ENCODE measurements at places on chromosomes 7 and 10.
A peak's percentile ranks its signal among the peaks of the same experiment; 100 is the strongest.

DNA sequence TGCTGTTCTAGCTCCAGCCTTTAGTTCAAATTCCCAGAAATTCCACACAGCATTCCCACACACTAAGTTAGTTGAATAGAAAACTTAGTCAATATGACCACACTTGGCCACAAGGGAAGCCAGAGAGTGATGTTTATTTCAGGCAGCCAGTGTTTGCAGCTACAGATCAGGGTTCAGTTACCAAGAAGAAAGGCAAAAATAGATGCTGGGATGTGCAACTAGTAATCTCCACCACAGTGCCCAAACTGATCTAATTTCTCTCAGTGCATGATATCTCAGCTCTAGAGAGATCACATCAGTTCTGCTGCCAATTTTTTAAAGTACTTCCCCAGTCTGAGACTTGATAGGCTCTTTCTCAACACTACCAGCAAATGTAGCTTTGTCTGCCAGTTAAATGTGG is 17.6 kb downstream of the SLF2 start:
- no peak for DNase-seq

DNA sequence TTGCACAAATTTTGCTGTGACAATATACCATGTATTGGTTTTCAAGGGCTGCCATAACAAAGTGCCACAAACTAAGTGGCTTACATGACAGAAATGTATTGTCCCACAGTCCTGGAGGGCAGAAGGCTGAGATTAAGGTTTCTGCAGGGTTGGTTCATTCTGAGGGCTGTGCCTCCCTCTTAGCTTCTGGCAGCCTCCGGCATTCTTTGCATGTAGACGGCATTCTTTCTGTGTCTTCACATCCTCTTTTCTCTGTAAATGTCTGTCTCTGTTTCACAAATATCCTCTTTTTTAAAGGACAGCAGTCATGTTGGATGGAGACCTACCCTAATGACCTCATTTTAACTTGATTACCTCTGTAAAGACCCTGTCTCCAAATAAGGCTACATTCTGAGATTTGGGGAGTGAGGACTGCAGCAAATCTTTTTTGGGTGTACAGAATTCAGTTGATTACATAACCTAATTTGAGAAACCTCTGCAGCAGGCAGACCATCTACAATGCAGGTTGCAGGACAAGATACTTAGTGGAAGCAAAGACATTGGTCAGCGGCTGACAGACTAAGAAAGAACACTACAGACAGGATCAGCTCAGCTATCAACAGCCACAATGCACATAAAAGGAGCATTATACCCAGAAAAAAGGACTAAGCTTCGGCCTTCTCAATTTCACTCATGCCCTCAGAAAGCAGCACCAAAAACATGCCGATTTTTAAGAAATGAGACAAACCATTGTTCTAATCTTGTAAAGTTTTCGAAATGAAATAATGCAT is 84.6 kb upstream of the FAM3C start:
- DNase-seq, result peak; percentile 47

DNA sequence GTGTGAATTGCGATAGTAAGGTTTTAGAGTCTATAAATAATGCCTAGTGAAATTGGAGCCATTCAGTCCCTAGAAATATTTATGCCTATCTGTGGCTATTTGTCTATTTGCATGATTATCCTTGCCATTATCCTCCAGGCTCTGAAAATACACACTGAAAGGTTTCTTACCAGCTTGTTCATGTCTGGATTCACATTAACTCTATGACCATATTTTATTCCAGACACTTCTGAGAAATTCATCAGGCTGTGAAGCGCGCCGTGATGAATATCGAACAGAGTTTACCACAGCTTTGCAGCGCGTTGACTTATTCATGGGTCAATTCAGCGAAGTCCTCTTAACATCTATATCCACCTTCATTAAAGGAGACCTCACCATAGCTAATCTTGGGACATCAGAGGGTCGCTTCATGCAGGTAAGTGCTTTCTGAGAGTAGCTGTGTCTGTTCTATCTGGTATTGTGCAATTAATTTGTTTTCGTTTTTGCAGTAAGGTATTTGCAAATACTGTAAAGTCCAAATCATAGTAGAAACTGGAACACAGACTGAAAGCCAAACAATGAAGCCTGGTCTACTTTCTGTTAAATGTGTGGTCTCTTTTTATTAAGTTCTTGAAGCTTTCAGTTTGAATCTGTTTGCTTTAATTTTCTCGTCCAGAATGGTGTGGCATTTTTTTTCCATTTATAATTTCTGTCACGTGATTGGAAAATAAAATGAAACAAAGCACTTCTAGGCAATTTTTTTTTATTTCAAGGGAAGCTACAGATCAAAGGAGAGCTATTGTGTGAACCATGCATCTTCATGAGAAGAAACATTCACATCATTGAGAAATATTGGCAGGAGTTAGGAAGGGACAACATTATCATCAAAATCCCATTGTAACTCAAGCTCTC is 59.7 kb downstream of the MET start:
- no peak for DNase-seq

- peak; percentile 22 for DNase-seq
Observed at GRCh38 chr10:73841526-73842285, 30.3 kb upstream of the NDST2 start.

DNA sequence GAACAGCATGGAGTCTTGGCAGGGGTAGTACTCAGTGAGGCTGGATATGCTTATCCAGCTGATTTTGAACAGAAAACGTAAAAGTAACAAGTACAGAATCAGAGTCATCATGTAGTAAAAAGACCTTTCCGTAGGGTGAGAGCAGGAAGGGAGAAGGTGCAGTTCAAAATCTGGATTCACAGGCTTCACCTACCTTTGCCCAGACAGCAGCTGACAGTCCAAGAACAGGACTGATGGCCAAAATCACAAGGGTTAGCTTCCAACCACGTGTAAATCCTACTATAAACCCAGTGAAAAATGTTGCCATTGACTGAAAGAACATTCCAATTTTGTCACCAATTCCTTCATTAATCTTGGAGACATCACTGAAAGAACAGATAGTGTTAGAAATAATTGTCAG is 34.8 kb downstream of the ABCB1 start:
- no peak for DNase-seq

DNA sequence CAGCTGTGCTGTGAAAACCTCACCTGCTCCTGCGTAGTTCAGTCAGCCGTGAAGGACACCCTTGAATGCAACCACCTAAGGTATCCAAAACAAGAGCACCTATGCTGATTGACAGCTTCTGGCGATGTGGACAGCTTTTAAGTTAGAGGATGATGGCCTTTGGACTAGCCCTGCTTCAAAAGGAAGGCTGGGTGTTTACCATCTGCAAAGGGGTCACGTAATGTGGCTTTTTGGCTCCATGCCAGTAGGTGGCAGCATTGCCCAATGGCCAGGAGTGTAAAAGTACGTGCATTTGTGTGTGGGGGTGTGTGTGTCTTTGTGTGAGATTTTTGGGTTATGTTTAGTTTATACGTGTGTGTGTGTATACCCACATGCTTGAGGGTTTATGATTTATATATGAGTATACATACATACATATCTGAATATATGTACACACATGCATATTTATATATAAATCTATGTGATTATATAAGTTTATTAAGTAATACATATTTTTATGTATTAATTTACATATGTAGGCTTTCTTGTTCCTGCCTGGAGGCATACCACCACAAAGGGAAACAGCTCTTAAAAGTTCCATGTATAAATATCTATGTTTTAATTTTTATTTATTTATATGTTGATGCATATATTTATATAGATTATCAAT is 236.3 kb upstream of the ANKRD30A start:
- peak; percentile 19 for DNase-seq

DNA sequence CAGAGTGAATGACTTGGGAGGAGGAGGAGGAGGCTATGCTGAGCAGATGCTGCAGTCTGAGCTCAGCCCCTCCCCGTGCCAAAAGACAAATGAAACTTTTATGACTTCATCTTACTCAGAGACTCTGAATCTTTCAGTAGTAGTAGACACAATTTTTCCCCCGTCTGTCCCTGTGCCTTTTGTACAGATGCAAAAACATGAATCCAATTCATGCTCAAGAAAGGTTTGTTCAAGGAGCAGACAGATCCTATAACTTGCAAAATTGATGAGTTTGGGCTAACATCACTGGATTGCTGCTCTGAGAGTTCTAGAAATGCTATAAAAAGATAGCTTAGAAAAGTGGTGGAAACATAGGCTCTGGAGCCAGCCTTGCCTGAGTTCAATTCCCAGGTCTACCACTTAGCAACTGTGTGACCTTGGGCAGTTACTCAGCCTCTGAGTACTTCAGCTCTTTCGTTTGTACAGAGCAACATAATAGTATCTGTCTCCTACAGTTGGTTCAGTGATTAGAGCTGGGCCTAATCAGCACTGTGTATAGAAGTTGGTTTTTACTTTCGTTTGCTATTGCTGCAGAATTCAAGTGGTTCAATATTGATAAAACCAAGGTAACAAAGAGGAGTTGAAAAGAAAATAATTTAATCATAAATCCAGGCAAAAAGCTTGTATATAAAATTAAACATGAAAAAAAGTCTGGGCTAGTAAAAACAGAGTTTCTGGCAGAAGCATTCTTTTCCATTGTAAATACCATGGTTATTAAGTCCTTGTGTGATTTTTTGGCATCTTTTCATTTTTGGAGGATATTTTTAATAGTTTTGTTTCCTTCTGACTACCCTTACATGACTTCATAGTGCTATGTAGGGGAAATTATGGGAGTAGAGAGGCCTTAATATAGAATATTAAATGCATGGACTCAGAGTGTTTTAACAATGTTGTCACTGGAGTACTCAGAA is 174.2 kb upstream of the ZNF32 start:
- peak; percentile 43 for DNase-seq

GRCh38 chr10:63478564-63478963 is 12.8 kb upstream of the JMJD1C start:
- no peak for DNase-seq

GRCh38 chr10:84862551-84862950 is 534.2 kb downstream of the CCSER2 start:
- no peak for DNase-seq

DNA sequence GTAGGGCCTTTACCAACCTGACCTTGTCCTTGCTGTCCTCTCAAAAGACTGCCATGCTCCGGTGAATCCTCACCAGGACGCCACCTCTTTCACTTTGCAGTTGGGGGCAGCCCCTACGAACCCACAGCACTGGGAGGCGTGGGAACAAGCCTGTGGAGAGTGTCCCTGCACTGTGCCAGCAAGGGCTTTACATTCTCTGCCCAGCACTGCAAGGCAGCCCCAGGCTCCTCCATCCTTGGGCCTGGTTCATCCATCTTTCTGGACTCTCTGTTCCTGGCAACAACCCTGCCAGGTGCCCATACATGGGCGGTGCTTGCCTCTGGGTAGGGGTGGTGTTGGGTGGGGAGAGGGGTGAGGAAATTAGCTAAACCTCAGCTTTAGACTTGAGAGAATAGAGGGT is 1.4 kb downstream of the CHAT start:
- DNase-seq, result no peak

GRCh38 chr10:117536072-117536865 is 6.3 kb upstream of the EMX2 start:
- DNase-seq, result no peak

GRCh38 chr10:86443069-86443468 is 76.5 kb upstream of the GRID1 start:
- peak; percentile 46 for DNase-seq

DNA sequence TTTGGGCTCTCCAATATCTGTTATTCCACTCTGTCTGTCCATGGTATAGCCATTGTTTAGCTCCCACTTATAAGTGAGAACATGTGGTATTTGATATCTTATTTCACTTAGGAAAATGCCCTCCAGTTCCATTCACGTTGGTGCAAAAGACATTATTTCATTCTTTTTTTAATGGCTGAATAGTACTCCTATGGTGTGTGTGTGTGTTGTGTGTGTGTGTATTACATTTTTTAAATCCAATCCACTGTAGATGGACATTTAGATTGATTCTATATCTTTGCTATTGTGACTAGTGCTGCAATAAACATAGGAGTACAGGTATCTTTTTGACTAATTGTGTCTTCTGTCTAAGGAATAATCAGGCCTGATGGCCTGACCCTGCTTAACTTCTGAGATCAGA is 7.4 kb upstream of the CPED1 start:
- DNase-seq, result no peak

DNA sequence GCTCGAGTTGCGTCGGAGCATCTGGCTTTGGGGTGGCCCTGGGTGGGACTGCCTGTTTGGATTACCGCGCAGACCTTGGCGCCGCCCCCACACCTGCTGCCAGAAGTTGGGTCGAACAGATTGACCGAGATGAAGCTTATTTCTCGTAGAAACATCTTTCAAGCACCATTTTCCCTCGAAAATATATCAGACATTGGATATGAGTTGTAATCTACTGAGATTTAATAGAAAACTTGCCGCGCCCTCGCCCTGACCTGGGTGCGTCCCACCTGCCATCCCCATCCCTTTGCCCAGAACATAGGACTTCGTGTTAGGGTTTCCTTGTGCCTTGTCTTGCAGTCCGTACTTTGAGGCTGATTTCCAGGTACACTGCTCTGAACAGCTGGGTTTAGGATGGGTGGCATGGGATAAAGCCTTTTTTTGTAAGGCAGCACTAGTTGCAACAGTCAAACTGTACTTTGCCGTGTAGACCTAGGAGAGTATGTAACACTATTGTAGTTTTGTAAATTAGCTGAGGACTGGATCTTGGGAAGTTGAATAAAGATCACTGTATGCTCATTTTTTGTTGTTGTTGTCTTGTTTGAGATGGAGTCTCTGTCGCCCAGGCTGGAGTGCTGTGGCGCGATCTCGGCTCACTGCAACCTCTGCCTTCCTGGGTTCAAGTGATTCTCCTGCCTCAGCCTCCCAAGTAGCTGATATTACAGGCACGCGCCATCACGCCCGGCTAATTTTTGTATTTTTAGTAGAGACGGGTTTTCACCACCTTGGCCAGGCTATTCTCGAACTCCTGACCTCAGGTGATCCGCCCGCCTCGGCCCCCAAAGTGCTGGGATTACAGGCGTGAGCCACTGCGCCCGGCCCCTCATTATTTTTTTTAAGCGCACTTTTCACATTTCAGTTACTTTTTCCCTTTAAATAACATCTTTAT is 978 bp downstream of the OGDH start:
- DNase-seq, result no peak

- DNase-seq, result no peak
Observed at GRCh38 chr7:136693166-136694119, 175.0 kb upstream of the CHRM2 start.

Measured in adipocyte (in vitro differentiated cells).